Regular cardiac myocyte (primary cell): ENCODE measurements at places on chromosomes 16 and 17. TPM values are rescaled to one million over a fixed set of nuclear protein-coding genes. Genes with fewer than 3 reads are reported as not detected.

NPIPB9 gene
- 0.96 and 2.5 TPM in 2 replicates for total RNA-seq

CLEC19A gene
- under 0.01 TPM in 1 of 2 replicates, not detected in the other for total RNA-seq

KLHL10 gene
- total RNA-seq: under 0.01 and 0.28 TPM in 2 replicates

CIBAR2 gene
- total RNA-seq: not detected in 2 replicates

DYNLRB2 gene
- 1.7 TPM in 1 of 2 replicates, not detected in the other for total RNA-seq
